ENCODE measurements at places on chromosomes 11 and 22.

GRCh38 chr11:17384002-17384511 is 4.4 kb downstream of the KCNJ11 start:
- peak; percentile 76 for DNase-seq

DNA sequence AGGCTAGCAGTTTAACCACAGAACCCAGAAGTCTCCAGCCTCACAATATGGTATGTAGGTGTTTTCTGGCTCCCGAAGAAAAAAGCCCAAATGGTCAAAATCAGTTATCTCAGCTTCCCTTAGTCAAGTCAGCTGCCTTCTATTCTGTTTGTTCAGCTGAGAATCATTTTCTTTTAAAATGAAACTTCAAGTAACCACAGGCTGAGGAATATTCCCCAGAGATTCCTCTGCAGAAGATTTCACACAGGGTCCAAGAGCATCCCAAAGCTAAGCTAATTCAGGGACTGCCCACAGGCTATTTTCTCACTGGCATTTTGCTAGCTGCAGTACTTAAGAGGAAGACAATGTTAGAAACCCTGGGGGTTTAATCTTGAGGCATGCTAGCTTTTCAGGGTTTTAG is 977.0 kb upstream of the CHORDC1 start:
- peak; percentile 67 for DNase-seq

DNA sequence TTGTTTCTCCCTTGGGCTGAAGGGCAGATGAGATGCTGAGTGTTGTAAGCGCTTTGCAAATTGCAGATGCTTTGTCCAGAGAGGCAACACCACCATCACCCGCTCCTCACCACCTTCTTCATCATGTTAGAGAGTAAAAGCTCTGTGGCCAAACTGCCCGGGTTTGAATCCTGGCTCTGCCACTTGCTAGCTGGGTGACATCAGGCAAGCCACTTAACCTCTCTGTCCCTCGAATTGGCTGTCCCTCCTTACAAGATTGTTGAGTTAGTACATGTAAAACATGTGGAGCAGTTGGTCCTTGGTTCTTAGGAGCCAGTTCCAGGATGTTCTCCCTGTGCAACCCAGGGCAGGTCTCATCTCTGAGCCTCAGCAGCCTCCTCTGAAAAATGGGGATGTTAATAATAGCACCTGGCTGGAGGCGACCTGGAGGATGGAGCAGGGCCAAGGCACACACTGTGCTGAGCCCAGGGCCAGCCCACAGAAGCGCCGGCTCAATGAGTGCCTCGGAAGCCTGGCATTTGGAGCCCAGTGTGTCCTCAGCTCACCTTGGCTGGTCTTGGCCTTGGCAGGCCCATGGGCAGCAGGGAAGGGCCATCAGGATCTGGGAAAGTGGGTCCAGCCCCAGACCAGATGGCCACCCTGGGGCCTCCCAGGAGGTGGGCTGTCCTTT is 10.5 kb downstream of the C11orf86 start:
- no peak for DNase-seq

GRCh38 chr22:34878171-34878570 is 187.8 kb upstream of the ISX start:
- no peak for DNase-seq

DNA sequence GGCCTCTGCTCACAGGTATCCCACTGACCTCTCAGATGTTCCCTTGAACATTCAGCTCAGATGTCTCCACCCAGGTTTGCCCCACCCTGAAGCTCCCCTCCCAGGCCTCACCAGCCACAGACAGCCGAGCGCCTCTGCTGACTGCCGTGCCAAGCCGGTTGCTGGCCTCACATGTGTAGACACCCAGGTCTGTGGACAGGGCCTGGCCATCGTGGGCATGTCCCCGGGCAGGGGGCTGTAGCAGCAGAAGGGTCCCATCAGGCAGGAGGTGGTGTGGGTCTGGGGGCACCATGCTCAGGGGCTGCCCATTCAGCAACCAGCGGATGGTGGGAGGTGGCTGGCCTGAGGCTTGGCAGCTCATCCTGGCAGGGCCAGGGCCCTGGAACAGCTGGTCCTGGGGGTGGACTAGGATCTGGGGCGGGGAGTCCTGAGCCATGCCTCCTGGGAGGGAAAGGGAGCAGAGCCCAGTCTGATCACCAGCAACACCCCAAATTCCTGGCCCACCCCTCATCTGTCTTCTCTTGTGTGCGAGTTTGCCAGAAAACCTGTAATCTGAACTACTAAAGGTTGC is 759 bp downstream of the ROBO4 start:
- no peak for DNase-seq

DNA sequence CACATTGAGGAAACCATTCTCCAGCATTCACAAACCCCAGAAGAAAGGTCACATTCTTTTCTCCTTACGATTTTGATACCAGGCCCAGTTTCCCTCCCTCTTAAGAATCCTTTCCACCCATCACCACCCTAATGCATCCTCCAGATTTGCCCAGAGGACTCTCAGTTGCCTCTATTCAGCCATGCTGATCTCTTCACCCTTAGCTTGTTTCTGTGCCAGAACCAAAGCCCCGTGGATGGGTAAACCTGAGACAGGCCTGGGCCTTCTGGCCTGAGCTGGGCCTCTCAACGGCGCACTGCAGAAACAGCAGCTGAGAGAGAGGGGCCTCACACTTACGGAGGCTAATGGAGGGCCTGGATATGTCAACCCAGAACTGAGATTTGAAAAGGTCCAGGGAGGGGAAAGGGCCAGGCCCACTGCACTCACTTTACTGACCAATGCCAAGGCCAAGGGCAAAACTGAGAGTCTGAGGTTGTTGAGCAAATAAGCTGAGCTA is 32.2 kb upstream of the OAF start:
- DNase-seq, result peak; percentile 29

DNA sequence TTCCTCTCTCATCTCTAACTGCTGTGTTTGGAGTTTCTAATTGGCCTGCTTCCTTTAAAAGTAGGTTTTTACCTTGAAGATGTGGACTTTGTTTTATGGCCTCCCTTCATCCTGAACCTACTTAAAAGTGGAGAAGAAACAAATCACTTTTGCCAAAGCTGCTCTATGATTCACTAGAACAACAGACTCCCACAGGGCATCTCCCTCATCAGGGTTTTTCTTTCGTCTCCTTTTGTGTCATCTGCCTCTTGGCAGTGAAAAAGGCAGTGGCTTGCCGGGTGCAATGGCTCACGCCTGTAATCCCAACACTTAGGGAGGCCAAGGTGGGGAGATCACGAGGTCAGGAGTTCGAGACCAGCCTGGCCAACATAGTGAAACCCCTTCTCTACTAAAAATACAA is 186.6 kb upstream of the MTNR1B start:
- peak; percentile 11 for DNase-seq

GRCh38 chr11:64642871-64643255 is 51.8 kb downstream of the SLC22A12 start:
- no peak for DNase-seq

DNA sequence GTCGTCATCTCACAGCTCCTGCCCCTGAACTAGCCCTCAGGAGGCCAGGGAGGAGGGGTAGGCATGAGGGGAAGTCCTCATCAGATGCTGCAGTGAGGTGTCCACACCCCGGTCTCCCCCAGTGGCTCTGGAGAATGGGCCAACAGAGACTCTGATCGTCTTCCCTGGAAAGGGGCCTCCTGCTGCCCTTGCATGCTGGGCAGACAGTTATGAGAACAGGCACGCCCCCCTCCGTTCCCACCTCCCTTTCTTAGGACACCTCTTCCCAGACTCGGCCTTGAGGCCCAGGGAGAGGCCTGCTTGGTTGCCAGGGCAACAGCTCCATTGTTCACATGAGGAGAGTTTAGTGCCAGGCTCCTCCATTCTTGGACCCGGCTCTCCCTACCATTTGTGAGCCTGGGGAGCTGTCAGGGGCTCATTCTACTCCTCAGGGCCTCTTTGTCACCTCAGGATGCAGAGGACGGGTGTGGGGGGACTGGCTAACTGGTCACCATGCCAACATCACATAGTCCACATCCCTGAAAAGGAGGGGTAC is 157.7 kb downstream of the TTC17 start:
- DNase-seq, result no peak

DNA sequence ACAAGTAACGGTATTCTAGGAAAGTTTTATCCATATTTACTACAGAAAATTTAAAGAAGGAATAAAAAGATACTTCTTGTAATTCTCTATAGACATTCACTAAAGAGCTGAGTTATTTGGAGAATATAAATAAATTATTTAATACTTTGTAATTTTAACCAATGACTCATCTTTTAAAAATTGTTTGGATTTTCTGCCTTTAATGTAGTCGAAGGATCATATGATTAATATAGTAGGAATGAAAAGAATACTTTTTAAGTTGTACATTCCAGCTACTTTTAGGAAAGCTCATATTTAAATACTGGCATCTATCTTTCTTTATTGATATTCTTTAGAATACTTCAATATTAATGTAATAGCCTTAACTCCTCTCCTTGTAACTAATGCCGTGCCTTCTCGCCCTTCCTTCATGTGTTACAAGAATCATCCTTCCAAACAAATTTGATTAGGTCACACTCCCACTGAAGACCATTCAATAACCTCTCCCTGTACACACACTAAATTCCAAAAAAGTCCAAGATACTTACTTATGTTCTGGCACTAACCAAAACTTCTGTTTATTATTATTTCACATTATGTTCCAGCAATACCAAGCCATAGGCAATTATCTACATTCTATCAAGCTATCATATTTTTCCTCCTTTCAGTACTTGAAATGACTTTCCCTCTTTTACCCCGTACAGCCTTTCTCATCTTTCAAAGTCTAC is 501.9 kb downstream of the CNTN5 start:
- DNase-seq, result peak; percentile 61

DNA sequence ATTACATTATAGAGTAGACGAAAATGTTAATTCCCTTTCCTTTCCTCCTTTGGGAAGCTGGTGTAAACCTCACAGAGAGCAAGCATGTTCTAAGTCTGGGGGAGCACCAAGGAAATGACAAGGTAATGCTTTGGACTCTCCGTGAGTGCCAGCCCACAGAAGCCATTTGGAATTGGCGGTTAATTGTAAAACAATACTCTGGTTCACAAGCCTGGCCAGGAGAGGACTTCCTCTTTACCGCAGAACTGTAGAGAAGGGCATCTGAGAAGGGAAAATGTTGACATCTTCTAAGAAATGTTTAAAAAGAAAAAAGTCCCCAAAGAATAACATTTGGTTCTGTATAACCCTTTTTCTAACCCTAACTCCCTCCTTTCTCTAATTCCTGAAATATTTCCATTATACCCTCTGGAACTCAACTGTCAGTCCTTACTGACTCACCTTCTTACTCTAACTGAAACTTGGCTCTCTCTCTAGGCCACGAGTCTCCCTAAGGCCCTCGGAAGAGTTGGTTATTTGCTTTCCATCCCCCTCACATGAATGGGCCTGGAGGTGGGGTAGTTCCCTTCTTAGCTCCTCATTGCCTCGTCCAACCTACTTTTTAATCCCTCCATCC is 379.8 kb downstream of the SOX6 start:
- DNase-seq, result peak; percentile 81

- no peak for DNase-seq
Observed at GRCh38 chr11:66604155-66604554, 11.2 kb downstream of the CCS start.

DNA sequence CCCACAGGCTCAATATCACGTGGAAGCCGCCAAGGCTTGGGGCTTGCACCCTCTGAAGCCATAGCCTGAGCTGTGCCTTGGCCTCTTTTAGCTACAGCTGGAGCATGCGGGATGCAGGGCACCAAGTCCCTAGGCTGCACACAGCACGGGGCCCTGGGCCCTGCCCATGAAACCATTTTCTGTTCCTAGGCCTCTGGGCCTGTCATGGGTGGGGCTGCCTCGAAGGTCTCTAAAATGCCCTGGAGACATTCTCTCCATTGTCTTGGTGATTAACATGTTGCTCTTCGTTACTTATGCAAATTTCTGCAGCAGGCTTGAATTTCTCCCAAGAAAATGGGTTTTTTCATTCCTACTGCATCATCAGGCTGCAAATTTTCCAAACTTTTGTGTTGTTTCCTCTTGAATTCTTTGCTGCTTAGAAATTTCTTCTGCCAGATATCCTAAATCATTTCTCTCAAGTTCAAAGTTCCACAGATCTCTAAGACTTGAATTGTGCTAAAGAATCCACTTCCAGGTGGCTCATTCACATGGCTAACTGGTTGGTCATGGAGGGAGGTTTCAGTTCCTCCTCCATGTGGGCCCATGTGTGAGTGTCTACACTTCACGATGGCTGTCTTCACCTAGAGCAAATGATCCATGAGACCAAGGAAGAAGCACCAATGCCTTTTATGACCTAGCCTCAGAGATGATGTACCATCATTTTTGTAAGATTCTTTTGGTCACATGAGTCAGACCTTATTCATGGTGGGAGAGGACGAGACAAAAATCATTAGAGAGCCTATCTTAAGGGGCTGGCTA is 7.4 kb upstream of the CREBZF start:
- peak; percentile 88 for DNase-seq

- no peak for DNase-seq
Observed at GRCh38 chr11:2995893-2996554, 3.9 kb upstream of the NAP1L4 start.

DNA sequence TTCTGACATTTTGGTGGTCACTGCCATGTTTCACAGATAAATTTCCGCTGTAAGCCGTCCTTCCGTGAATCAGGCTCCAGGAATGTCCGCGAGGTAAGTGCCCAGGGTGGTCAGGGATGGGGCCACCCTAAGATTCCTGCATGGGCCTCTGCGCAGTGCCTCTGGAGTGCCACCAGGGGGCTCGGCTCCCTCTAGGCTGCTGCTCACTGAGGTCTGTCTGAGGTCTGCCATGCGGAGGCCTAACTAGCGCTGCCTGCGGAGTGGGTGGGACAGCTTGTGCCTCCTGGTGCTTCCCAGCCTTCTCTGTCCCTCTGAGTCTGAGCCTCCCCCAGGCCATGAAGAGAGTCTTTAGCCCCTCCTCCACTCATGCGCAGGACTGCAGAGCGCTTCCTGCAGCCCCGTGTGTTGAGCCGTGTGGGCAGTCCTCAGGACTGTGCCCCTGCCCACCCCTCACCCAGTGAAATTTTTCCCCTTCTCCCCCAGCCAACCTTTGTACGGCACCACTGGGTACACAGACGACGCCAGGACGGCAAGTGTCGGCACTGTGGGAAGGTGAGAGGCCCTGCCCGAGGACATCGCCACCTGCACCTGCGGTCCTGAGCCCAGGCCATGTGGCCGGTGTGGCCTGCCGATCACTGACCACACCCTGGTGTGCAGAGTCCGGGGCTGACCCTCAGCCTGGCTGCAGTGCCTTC is 11.9 kb upstream of the MDK start:
- DNase-seq, result peak; percentile 70

DNA sequence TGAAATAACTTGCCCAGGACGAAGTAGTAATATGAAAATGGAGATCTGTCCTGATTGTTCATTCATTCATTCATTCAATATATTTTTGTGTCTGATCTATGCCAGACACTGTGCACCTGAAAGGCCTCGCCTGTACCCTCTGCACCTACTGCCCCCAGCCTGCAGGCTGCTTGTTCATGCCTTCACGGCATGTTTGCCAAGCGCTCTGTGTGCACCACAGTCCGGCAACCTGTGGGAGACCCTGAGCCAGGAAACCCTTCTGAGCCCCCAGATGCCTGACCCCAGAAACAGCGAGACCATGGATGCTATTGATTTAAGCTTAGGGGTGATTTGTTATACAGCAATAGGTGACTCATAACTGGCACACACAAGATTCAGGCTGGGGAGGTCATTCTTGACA is 47.0 kb downstream of the RTL6 start:
- no peak for DNase-seq
